Activated CD4-positive, alpha-beta memory T cell treated with anti-CD3 and anti-CD28 coated beads for 36 hours (primary cell): ENCODE measurements at places on chromosomes 12 and 14. TPM values are rescaled to one million over a fixed set of nuclear protein-coding genes. Genes with fewer than 3 reads are reported as not detected.

Gene PLEKHD1
- 0.05 TPM for total RNA-seq

Gene MFAP5
- not detected for total RNA-seq

DNA sequence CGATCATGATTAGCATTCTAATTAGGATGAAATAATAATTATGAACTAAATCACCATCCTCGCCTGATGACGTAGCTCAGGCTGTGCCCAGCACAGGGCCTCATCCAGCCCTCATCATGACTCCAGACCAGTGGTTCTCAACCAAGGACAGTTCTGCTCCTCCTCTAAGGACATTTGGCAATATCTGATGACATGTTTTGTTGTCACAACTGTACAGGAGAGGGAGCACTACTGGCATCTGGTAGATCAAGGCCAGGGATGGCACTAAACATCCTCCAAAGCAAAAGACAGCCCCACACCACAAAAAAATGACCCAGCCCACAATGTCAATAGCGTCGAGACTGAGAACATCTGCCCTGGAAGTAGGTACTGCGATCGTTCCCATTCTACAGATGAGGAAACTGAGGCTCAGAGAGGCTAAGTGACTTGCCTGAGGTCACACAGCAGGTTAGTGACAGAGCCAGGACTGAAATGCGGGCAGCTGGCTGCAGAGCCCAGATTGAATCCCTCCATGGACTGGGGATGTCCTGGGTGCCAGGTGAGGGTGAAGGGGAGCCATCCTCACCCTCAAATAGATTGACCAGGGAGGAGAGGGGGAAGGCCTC lies 15.5 kb downstream of the TRPV4 start:
- DNase-seq, result no peak

GRCh38 chr14:59455411-59455810 lies 9.8 kb downstream of the GPR135 start:
- no peak for DNase-seq

DNA sequence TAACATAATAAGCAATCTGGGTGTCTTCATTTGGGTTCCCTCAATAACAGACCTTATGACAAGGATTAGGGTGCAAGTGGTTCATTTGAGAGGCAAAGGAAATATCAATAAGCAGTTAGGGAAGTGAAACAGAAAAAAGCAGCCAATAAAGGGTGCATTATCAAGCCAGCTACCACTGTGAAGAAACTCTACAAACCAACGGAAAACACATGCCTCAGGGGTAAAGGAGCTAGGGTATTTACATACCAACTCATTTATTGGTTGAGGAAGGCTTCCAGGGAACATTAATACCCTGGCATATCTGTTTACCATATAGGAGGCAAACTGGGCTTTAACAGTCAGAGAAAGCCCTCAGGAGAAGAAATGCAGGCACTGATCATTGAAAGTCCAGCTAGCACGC lies 22.7 kb upstream of the IFNG-AS1 start:
- DNase-seq, result no peak
